Esophagus squamous epithelium (tissue), 5 donors: ENCODE measurements at places on chromosomes 3 and 15. TPM values are rescaled to one million over a fixed set of nuclear protein-coding genes. Genes with fewer than 3 reads are reported as not detected.

The PPM1L gene
- total RNA-seq: 18.1 TPM

- no peak overlapping the region for H3K4me3 ChIP-seq
- no peak for DNase-seq
- H3K36me3 ChIP-seq: no peaks in the 10 kb centered on the region
- H3K27me3 ChIP-seq: no peaks in the 10 kb centered on the region
Measured at GRCh38 chr15:68210821-68211655, 5.9 kb upstream of the CALML4 start.

The GOLGA8N gene
- total RNA-seq: 3.2 TPM

GRCh38 chr3:110307065-110307809, 764.4 kb upstream of the NECTIN3 start:
- H3K27me3 ChIP-seq: no peaks in the 10 kb centered on the region
- H3K27ac ChIP-seq: no peak overlapping the region
- no peaks in the 10 kb centered on the region for H3K36me3 ChIP-seq
- no peak for DNase-seq
- H3K4me1 ChIP-seq: no peaks in the 10 kb centered on the region
